ENCODE measurements at places on chromosomes 6 and 20.
A peak's percentile ranks its signal among the peaks of the same experiment; 100 is the strongest.

- no peak for DNase-seq
Observed at GRCh38 chr6:126027601-126028000, 41.3 kb downstream of the TRMT11 start.

DNA sequence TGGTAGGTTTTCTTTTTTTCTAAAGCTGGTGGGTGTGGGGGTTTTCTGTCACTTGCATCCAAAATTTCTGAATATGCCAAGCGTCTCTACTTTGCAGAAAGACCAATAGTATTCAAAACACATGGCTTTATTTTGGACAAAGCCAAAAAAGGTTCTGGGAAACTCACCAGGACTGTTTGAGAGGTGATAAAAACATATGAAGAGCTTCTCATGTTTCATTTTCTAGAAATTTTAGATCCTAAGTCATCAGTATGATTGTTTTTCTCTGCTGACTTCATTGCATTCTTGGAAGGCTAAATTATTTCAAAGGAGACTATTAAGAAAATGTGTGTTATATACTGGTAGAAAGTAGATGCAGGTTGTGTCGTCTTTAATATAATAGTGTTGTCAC is 51.3 kb downstream of the GCLC start:
- DNase-seq, result no peak

DNA sequence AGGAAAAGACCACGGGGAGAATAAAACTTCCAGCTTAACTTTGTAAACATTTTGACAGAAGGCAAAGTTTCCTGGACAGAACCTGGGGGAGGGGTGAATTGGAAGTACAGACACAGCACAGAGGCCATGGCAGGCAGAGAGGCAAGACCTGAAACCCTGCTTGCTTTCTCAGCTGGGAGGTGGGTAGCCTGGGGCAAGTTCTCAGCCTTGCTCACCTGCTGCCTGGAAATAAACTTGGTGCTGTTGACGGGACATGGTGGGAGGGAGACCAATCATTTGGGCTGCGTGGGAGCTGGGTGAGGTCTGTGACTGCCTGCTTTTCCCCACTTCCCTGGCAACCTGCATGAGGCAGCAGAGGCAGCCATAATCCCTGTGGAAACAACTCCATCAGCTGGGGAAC is 221.3 kb downstream of the MOXD1 start:
- DNase-seq, result no peak

DNA sequence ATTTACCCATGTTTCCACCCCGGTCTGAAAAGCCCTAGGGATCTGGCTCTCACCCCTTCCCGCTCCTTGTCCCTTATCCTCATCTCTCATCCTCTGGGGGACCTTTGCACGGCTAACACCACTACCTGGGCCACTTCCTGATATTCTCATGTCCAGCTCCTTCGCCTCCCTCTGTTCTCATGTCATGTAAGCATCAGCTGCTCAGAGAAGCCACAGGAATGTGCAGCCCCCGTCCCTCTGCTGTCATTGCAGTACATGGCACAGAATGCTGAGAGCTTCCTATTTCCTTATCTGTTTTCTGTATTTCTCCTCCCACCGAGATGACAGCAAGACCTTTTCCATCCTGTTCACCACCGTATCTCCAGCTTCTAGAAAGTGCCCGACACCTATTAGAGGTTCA is 102.4 kb downstream of the MTHFD1L start:
- no peak for DNase-seq

GRCh38 chr6:13375360-13375878 is 47.1 kb upstream of the TBC1D7 start:
- peak; percentile 47 for DNase-seq

DNA sequence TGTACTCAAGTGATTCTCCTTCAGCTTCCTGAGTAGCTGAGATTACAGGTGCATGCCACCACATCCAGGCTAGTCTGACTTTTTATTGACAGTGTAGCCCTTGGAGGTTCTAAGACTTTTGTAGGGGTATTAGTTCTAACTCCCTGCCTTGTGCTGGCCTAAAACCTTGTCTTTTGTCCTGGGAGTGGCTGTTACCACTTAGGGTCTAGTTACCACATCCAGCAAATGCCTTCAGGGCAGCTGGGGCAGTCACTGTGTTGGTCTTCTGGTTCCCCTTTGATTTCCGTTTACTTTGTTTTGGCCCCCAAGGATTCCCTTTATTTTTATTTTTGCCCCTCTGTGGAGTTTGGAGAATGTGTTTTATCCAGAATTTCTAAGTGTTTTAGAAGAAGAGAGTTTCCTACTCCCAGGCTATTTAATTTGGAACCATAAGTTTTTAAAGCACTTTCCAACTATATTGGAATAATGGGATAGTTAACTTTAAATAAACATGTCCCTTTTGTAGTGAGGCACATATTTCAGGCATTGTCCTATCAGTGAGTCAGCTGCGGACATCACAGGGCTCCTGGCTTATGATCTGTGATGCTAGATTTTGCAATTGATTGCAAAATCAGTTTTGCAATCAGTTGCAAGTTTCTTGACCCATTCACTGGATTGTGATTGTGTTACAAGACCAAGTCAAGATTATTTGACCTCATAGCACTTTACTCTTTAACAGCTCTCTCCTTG is 25.0 kb downstream of the IL22RA2 start:
- no peak for DNase-seq

DNA sequence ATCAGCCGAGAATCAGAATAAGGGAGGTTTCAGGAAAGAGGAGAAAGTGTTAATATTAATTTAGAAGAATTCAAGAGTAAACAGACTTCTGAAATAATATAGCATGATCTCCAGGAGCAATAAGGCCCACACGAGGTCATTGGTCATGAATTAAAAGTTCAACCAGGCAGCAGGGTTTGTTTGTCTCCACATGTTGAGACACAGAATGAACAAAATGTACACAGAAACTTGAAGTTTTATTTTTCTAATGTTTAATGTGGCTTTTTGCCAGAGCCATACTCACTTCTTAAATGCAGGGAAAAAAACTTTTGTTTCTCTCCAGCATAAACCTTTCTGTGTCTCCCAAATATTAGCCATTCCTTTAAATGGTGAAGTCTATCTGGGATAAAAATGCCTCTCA is 504.5 kb downstream of the HDGFL1 start:
- no peak for DNase-seq

DNA sequence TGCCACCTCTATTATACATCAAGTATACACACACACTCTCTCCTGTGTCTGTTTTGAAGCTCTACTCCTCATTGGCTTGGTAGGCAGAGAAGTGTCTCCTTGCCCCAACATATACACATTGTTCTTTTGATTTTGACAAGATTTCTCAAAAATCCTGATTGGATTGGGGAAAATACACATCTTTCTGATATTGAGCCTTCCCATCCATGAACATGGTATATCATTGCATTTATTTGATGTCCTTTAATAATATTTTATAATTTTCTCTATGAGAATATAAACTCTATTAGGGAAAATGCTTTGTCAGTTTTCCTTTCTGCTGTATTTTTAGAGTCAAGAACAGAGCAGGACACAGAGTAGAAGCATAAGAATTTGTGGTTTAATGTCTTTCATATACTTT is 7.2 kb downstream of the TTLL9 start:
- no peak for DNase-seq

DNA sequence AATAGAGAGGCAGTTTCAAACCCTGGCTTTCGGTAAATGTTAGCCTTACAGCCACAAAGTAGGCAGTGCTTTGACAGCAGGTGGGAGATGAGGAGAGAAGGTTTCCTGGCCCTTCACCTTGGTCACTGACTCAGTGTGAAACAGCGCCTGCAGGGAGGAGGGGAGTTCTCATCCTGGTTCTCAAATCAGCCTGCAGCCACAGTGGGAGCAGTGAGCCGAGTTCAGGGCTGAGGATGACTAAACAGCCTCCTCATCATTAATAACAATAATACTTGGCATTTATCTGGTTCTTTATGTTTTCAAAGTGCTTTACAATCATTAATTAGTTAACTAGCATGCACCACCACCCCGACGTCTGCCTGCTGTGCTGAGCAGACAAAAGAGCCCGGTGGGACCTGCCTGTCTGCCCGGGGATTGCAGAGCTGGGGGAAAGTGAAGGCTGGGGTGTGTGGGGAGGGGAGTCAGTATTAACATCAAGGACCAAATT is 59.6 kb downstream of the PRDM1 start:
- peak; percentile 21 for DNase-seq

DNA sequence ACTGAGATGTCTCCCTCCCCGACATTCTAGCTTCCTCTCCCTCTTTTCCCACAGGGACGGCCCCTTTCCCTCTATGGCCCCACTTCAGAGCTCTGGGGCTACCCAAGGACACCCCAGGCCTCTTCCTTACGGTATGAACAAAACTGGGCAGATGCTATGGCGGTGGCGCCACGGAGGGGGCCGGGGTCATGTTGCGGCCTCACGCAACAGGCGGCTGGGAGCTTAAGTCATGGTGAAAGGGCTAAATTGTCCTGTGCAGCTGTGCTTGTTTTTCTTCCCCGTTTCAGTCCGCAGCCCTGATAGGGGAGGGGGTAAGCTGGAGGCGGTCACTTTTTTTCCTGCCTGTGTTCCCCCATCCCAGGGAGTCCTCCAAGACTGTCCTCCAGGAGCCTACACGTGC is 17.6 kb upstream of the KIAA1755 start:
- no peak for DNase-seq

DNA sequence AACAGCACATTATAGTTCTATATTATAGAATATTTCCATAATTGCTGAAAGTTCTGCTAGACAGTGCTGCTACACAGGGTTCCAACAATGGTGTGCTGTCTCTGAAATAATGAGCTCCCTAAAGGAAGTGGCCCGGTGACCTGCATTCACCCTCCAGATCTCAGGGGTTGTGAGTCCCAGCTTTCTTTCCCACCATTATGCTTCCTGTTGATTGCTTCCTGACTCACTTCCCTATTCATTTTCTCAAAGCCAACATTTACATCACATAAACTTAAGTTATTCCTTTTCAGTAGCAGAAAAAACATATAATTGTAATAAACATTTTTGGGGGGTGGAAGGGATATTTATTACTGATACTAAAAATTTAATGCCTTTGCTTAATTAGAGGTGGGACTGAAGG is 12.9 kb upstream of the CCN6 start:
- no peak for DNase-seq

GRCh38 chr6:142285235-142286087 is 16.3 kb upstream of the ADGRG6 start:
- DNase-seq, result no peak

GRCh38 chr6:157061770-157062594 is 261.3 kb downstream of the TMEM242 start:
- DNase-seq, result no peak

All from CD4-positive, alpha-beta T cell treated with Interleukin-4 for 4 hours (primary cell).